Spinal cord (tissue), 10 donors: ENCODE measurements at places on chromosomes 4 and X.

DNA sequence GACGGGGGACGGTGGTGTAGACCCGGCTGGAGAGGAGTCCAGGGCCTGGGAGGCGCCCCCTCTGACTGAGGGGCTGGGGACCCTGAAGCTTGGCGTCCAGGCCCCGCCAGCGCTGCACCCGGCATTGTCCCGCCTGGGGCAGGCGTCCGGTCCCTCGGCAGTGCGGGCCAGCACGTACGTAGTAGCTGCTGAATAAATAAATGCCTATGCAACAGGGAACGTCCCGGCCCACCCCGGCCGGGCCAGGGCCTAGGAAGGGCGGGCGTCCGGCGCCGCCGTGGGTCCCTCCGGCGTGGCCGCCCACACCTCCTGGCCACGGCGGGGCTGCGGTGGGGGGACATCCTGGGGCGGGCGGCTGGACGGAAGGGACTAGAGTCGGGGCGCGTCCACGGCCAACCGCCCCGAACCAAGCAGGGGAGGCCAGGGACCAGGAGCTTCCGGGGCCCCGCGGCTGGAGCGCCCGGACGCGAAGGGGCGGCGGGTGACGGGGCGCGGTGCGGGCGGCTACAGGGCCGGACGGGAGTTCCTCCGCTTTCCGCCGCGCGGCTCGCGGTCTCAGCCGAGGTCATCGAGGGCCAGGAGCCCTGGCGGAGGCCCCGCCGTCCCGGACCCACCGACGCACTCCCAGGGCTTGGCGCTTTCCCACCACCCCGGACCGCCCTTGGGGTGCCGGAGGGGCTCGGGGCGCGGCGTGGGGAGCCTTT, 886 bp upstream of the WWC2 start:
- peak; percentile 49 for DNase-seq

DNA sequence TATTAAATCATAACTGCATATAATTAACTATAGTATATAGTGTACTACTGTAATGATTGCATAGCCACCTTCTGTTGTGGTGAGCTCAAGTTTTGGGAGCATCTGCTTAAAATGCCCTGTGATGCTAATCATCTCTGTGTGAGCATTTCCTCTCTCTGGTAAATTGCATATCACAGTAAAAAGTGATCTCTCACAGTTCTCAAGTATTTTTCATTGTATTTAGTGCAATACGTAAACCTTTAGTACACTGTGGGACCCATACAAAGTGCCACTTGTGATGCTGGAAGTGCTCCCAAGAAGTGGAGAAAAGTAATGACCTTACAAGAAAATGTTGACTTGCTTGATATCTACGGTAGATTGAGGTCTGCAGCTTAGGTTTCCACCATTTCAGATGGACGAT, 82.0 kb downstream of the WWC2 start:
- no peak for DNase-seq

DNA sequence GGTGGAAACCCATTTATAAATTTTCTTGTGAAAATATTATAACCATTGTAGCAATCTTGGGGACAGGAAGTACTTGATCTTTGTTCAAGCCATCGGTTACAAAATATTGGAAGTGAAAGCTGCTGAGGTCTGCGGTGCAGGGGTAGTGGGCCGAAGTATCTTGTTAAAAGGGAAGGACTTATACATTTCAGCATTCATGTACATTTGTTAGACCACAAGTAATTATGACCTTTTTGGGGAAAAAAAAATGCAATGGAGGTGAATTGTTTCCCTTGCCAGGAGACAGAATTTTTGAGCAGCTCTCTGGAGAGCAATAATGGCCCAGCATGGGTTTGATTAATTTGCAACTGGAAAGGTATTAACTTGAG, 121.3 kb downstream of the EGF start:
- DNase-seq: no peak

DNA sequence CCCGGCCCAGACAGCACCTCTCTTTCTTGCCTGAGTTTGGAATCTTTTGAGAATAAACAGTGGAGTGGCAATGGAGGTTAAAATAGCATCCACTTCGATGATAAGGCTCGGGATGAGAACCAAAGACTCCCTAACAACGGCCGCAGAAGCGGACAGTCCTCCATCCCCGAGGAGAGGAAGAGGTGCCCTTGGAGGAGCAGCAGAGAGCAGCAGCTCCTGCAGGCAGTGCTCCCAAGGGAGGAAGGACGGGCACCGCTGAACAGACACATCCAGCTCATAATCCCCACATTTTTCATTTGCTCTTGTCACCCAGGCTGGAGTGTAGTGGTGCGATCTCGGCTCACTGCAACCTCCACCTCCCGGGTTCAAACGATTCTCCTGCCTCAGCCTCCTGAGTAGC, 61.3 kb downstream of the DCTD start:
- no peak for DNase-seq

- DNase-seq: no peak
Observed at GRCh38 chr4:40562681-40563080, 67.0 kb downstream of the RBM47 start.

DNA sequence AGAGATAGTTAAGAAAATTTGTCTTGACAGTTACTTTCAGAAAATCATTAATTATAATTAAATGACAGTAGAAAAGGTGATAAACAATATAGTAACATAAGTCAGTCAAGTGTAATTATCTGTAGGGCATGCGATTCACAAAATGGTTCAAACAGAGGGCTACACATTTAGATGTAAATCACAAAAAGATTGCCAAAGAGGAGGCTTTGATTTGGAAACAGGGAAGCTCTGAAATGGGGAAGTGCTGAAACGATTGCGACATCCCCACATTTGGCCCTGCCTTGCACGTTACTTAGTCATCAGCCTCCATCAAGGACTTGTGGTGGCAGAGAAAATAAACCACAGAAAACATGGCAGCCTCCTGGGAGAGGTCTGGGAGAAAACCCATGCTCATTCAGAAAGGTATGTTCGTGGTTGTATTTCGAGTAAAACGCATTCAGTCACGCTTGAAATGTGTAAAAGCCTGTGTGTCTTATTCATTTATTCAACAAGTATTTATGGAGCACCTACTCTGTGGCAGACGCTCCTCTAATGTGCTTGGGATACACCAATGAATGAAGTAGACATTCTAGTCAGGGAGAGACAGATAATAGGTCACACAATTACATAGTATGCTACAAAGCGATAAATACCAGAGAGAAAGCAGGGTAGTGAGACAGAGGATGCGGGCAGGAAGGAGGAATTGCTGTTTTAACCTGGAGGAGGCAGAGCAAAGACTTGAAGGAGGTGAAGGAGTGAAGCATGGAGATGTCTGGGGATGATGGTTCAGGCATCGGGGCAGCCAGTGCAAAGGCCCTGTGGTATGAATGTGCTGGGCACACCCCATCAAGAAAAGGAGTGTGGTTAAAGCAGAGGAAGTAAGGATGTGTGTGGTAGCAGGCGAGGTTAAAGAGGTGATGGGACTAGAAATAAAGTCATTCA, 7.8 kb downstream of the RBM47 start:
- DNase-seq: peak; percentile 23

DNA sequence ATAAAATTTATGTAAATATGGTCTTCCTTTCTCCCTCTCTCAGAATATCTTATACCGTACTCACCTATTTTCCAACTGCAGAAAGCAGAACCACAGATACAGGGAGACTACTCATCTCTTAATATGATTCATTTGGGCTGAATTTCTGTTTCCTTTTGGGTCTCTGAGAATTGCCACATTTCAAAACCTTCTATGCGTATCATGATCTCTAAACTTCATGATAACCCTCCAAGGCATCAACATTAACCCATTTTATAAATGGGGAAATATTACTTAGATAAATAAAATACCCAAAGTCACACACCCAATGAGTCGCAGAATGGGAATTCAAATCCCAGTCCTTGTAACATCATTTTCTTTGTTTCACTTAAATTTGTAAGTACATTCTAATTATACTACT, 16.6 kb upstream of the PRDM8 start:
- no peak for DNase-seq

DNA sequence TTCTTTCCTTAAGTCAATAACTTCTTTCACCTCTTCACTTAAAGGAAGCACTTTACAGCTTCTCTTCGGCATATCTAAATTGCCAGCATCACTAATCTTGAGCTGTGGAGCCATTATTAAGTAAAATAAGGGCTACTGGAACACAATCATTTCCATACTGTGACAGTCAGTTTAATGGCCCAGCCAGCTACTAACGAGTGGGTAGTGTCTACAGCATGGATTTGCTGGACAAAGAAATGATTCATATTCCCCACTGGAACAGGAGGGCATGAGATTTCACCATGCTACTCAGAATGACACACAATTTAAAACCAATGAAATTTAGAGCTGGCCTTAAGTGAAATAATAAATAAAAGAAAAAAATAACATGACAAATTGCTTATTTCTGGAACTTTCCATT, 72.1 kb downstream of the DDIT4L start:
- no peak for DNase-seq

DNA sequence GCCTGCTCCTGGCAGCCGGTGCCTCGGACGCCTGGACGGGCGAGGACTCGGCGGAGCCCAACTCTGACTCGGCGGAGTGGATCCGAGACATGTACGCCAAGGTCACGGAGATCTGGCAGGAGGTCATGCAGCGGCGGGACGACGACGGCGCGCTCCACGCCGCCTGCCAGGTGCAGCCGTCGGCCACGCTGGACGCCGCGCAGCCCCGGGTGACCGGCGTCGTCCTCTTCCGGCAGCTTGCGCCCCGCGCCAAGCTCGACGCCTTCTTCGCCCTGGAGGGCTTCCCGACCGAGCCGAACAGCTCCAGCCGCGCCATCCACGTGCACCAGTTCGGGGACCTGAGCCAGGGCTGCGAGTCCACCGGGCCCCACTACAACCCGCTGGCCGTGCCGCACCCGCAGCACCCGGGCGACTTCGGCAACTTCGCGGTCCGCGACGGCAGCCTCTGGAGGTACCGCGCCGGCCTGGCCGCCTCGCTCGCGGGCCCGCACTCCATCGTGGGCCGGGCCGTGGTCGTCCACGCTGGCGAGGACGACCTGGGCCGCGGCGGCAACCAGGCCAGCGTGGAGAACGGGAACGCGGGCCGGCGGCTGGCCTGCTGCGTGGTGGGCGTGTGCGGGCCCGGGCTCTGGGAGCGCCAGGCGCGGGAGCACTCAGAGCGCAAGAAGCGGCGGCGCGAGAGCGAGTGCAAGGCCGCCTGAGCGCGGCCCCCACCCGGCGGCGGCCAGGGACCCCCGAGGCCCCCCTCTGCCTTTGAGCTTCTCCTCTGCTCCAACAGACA, 4.4 kb downstream of the SOD3 start:
- DNase-seq: no peak

DNA sequence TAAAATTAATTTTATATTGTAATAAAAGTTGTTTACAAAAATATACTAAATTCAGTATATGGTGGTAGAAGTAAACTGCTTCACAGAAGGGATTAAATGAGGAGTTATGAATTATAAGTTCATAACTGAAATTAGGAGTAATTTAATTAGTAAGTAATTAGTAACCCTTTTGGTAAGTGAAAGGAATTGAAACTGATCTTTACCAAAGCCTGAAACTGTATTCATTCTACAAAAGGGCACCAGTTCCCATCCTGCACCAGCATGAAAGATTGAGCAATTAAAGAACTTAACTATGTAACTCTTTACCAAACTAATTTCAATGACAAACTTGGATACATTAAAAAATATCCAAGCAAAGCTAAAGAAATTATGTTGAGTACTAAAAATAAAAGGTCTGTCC, 8.2 kb downstream of the MED14 start:
- no peak for DNase-seq

DNA sequence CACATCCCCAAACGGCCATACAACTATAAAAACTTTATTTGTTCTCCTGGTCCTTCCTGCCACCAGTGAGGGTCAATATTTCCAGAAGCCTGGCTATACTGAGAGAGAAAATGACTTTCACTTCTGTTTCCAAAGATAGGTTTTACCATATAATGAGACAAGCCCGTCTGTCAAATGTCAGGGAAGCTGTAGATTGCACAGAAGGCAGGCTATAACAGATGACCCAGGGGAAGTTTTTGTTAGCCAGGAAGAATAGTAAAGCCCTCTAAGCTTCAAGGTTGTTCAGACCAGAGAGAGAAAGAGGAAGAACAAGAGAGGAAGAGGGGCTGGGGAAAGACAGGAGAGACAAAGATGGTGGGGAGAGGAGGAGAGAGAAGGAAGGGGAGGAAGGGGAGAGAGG, 217.5 kb downstream of the GBA3 start:
- DNase-seq: no peak

DNA sequence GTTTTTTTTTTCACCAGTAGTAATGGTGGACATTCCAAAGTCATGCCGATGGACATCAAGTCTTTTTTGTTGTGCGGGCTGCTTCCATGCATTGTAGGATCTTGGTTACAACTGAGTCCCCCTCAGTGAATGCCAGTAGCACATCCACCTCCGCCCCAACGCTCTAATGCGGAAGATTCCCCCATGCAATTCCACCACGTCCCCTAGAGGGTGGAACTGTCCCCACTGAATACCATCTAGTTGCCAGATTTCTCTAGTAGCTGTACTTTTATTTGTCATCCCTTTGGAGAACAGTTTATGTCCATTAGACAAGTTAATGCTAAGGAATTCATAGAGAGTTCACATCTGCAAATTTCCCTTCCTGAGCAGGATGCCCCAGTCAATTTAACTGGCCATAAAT, 6.7 kb downstream of the SHISA3 start:
- no peak for DNase-seq

DNA sequence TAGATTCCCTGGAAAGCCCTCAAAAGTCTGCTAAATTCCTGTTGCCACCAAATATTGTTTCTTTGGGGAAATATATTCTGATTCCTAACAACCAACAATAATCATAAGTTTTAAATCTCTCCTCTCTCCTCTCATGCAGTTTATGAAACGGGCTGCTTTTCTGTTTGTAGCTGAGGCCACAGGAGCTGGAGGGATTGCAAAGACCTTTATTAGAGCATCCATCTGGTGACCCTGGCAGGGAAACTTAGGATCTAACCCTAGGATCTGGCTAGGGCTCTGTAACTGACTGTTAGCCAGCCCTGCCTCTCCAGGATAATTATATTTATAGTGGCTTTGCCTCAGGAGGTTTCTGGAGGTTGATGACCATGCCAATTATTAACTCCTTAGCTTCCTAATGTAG, 56.9 kb downstream of the SMAD1 start:
- DNase-seq: no peak

DNA sequence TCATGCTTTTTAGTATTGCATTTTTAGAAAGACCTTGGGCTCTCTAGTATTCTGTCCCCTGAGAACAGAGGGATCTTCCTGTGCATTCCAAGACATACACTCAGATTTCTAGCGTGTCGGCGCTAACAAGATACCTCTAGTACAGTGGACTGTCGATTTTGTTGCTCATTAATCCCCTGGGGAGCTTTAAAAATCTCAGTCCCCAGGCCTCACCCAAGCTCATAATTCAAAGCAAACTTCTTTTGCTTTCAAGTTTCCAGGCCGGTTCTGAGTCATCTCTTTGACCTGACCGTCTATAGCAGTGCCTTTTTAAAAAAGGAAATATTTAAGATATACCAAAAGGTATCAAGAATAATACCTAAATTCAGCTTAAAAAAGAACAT, 137.0 kb downstream of the AMMECR1 start:
- no peak for DNase-seq

DNA sequence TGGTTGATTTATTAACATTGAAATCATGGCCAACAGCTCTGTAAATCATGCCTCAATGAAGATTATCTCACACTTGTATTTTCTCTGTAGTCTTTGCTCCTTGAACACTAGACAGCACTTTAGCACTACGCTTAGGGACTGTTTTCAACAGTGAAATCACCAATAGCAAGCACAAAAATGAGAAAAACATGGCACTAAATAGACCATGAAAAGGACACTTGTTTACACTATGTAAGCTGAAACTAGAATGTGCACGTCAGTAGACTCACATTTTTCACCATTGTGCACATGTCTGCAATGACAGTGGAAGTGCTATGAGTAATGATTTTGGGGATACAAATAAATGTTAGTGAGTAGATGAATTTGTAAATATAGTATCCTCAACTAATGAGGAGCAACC, 3.1 kb downstream of the BMP2K start:
- no peak for DNase-seq

GRCh38 chr4:95506264-95506663, 42.5 kb downstream of the UNC5C start:
- DNase-seq: no peak
